ENCODE measurements at places on chromosomes 3 and 15. TPM values are rescaled to one million over a fixed set of nuclear protein-coding genes. Genes with fewer than 3 reads are reported as not detected.

DNA sequence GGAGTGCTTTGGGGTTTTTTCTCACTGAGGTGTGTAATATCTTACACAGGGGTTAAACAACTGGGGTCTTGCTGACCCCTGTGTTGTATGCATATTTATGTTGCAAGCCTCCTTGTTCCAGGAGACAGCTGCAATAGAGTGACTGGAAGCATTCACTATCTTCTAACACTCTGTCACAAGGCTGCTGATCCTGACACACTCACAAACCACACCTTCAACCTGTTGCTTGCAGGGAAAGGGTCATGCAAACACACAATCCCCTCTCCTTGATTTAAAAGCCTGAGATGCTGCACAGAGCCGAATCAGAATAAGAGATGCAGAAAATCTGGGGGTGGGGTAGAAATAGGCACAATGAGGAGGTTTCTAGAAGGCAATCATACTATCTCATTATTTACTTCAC lies 197.3 kb downstream of the CADPS start:
- DNase-seq: no peak

- DNase-seq: no peak
Measured at GRCh38 chr15:75646112-75646943, 1.4 kb upstream of the SNX33 start.

- no peak for DNase-seq
Measured at GRCh38 chr3:59800481-59800880, 750.7 kb upstream of the CFAP20DC start.

GJD2 gene
- total RNA-seq: 0.54 TPM

- peak; percentile 76 for DNase-seq
Measured at GRCh38 chr3:14461748-14462324, 59.4 kb downstream of the SLC6A6 start.

DNA sequence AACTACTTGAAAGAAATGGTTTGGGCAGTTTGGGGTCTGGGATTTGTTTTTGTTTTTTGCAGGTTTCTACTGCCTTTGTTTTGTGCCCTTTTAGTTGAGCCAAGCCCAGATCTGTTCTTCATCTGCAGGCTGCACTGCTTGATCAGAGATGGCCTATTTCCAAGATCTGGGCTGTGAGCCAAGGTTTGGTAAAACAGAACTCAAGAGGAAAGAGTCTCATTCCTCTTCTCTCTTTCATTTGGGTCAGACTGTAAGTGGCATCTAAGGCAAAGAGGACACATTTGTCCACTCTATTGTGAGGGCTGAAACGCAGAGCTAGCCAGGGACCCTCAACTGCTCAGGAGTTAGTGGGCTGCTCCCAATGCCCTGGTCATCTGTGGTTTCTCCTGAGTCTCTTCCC lies 104.4 kb upstream of the UBE3A start:
- no peak for DNase-seq

- no peak for DNase-seq
Measured at GRCh38 chr15:64774037-64774628, 1.3 kb downstream of the RBPMS2 start.

- no peak for DNase-seq
Measured at GRCh38 chr3:67713764-67714469, 59.5 kb upstream of the SUCLG2 start.

KCNMB2 gene
- total RNA-seq: not detected

SUSD5 gene
- total RNA-seq: 3.9 TPM

- no peak for DNase-seq
Measured at GRCh38 chr3:69252631-69253030, 130.2 kb upstream of the LMOD3 start.

DNA sequence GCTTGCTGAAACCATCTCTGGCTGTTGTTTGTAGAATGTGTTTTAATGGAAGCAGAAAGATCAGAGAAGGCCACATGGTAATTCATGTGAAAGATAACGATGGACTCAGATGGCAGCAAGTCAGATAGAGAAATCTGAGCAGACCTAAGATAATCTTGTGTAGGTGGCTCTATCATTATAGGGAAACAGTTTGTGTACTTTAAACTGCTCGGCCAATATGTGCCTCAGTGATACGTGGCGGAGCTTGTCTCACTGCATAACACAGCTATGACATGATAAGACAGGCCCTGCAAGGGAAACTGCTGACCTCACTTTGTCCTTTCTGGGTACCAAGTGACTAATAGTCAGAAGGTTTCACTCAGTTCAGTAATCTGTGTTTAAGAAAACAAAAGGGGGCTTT lies 51.0 kb downstream of the MME start:
- no peak for DNase-seq

PLSCR4 gene
- total RNA-seq: 11.3 TPM

- DNase-seq: no peak
Measured at GRCh38 chr15:63908991-63909390, 75.2 kb upstream of the HERC1 start.

DNA sequence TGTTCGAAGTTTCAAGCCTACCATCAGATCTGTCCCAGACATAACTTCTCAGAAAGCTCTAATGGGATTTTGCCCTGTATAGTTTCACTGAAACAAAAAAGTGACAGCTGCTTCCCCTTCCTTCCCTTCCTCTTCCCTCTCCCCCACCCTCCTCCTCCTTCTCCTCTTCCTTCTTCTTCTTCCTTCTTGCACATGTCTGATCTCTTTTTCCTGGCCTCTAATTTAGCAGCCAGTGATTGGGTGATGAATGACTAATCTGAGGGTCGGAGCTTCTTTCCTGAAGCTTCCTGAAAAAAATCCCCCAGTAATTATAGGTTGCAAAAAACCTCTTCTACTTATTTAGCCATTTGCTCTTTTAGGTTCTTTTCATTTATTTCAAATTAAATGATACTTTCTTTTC lies 168.7 kb downstream of the POTEB3 start:
- no peak for DNase-seq

- DNase-seq: no peak
Measured at GRCh38 chr15:55116636-55117035, 80.1 kb downstream of the RSL24D1 start.

CCR3 gene
- not detected for total RNA-seq

DNA sequence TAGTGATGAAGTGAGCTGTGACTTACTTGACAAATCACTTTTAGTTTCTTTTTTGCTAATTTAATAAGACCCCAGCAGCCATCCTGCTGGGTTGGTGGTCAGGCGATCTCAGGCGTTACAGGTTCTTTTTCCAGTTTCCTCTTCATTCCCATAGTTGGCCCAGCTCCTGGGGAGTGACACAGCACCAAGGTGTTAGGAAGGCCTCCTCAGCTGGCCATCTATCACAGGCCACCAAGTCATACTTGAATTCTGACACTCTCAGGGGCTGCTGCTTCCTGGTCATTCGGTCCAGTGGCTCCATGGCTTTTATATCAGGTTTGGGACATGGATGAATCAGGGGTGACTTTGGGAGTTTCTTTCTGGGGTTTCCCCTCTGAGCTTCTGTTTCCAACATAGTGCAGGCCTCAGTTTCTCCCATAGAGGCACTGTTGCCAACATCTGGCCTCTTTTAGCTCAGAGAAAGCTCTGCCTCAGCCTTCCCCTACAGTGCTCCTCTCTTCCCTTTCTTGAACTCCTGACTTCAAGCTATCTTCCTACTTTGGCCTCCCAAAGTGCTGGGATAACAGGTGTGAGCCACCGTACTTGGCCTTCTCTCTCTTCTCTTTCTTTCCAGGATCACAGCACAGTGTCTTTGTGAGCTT lies 211.8 kb downstream of the NR2F2 start:
- DNase-seq: no peak

PEX11A gene
- total RNA-seq: 4.5 TPM

IGF1R gene
- total RNA-seq: 131 TPM

DNA sequence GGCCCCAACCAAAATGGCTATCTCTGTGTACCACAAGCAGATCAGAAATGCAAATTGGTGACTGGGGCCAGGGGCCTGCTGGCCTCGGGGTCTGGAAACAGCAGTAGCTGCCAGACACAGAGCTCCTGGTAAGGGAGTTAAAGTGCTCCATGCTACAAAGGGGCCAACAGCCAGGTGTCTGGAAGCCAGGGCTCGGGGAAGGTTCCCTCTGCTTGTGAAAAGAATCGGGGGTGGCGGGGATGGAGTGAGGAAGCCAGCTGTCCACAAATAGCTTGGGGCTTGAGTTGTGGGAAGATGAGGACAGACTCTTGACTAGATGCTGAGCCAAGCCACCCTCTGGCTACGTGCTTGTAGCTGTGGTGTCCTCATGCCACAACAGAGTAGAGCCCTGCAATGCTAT lies 39.3 kb downstream of the CHRD start:
- DNase-seq: no peak

ACOX2 gene
- 1.1 TPM for total RNA-seq

- DNase-seq: no peak
Measured at GRCh38 chr15:97712530-97712929, 248.0 kb upstream of the ARRDC4 start.

SLC15A2 gene
- total RNA-seq: 4.9 TPM

DNA sequence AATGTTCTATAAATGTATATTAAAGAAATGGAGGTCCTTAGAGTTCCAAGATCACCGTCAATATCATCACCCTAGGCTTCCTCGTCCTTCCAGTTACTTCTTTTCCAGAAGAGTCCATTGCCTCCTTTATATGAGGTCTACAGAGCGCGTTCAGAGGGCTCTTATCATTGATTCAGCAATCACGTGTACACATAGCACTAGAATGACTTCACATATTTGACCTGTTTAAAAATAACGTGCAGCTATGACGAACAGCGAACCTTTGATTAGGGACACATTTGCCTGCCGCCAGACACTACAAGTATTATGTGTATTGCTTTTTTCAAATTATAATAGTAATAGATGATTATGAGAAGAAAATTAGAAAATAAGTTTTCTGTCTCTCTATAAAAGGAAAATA lies 26.0 kb downstream of the IGF1R start:
- no peak for DNase-seq

- no peak for DNase-seq
Measured at GRCh38 chr15:66682865-66683264, 19.2 kb upstream of the SMAD6 start.

DNA sequence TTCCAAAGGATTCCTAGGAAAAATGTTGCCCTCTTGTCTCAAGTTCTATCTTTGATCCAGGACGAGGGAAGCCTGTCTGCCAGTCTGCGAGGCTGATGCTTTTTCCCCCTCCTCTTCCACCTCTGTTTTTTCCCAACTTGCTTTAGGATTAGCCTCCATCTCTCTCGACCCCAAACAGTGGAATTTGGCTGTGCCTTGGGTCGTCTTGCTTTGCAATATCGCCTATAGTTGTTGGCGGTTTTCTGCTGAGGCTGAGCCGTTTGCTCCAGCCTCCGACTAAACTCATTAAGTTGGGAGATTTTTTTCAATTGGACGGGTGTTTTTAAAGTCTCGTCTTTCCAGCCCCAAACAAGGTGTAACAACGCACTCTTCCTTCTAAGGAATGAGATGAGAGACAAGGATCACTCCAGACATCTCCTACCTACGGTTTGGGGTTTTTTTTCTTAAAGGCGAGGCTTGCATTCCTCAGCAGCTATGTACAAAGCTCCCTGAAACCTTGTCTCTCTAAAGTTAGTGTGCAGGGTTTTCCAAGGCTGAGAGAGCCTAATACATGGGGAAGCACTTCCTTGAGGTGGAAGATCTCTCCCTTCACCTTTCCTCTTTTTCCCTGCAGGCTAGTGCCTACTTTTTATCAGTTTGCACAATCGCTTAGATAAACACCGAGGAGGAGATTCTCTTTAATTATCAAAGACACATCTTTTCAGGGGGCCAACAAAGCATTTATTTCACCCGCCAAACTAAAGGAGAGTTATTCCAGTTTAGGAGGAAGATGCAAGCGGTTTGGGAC lies 4.8 kb upstream of the NR2F2 start:
- DNase-seq: no peak

DNA sequence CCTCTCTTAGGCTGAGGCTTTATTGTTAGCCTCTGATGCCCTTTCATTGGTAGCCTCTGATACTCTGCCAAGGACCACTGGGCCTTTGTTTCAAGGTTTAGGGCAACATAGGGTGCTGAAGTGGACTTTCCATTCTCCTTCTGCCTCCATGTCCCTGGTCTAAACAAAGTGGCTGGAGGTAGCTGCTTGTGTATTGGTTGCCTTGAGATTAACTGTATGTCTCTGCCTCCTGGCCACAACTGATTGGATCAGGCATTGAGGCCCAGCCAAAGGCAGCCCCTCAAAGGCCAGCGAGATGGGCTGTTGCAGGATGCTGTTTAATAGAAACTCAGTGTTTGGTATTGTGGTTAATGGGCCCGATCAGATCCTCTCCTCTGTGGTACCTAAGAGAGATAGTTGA lies 77.9 kb upstream of the PRR23C start:
- DNase-seq: no peak

GRCh38 chr3:54211097-54211496 lies 88.7 kb downstream of the CACNA2D3 start:
- no peak for DNase-seq

- DNase-seq: no peak
Measured at GRCh38 chr15:57932348-57932747, 133.2 kb downstream of the ALDH1A2 start.

CCRL2 gene
- 1.4 TPM for total RNA-seq

BNC1 gene
- 14.4 TPM for total RNA-seq

DNA sequence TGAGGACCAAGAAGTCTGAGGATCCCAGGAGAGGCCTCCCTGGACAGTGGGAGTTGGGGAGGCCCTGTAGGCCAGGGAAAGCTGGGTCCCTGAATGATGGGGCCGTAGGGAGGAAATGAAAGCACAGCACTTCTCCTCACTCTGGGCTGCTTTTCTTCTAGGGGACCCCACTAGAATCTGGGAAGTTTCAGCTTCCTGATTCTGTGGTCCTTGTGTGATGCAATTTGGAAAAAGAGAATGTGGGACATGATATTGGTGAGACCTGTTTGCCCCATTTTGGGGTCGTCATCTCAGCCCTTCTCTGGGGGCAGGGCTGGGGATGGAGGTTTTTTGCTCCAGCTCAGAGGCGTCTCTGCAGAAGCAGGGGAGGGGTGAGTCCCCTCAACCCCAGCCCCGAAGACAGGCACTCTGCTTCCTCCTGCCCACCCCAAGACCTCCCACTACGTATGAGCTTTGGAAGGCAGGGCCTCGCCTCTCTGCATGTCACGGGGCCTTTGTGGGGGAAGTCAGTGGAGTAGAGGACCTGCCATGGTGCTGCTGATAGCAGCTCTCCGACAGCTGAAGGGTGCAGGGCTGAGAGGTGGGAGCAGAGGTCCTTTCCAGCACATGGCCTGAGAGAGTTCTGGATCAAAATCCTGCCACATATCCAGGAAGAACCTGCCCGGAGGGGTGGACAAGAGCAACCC lies 1.5 kb upstream of the SNX22 start:
- no peak for DNase-seq

MEX3B gene
- 98.2 TPM for total RNA-seq

GRCh38 chr15:57555270-57555669 lies 36.4 kb upstream of the MYZAP start:
- DNase-seq: no peak

Measured in endothelial cell (in vitro differentiated cells).